ENCODE measurements at places on chromosomes 7 and 10. TPM values are rescaled to one million over a fixed set of nuclear protein-coding genes. Genes with fewer than 3 reads are reported as not detected.
A peak's percentile ranks its signal among the peaks of the same experiment; 100 is the strongest.

SFRP4 gene
- 28.2 TPM for total RNA-seq

OR6V1 gene
- not detected for total RNA-seq

GRCh38 chr10:79608505-79609375, 2.0 kb upstream of the SFTPA1 start:
- no peak overlapping the region for H3K27ac ChIP-seq
- DNase-seq = peak; percentile 8
- no peaks in the 10 kb centered on the region for H3K36me3 ChIP-seq

- DNase-seq = no peak
- H3K36me3 ChIP-seq = no peaks in the 10 kb centered on the region
- no peak overlapping the region for H3K4me3 ChIP-seq
- H3K27me3 ChIP-seq = no peaks in the 10 kb centered on the region
Measured at GRCh38 chr7:1965579-1966294, 267.0 kb downstream of the MAD1L1 start.

GRCh38 chr10:101183458-101184183, 45.6 kb downstream of the LBX1 start:
- no peaks in the 10 kb centered on the region for H3K4me1 ChIP-seq
- no peak overlapping the region for H3K27ac ChIP-seq
- no peak for DNase-seq
- no peaks in the 10 kb centered on the region for H3K27me3 ChIP-seq
- no peaks in the 10 kb centered on the region for H3K36me3 ChIP-seq

FOXI2 gene
- 0.87 TPM for total RNA-seq

DNA sequence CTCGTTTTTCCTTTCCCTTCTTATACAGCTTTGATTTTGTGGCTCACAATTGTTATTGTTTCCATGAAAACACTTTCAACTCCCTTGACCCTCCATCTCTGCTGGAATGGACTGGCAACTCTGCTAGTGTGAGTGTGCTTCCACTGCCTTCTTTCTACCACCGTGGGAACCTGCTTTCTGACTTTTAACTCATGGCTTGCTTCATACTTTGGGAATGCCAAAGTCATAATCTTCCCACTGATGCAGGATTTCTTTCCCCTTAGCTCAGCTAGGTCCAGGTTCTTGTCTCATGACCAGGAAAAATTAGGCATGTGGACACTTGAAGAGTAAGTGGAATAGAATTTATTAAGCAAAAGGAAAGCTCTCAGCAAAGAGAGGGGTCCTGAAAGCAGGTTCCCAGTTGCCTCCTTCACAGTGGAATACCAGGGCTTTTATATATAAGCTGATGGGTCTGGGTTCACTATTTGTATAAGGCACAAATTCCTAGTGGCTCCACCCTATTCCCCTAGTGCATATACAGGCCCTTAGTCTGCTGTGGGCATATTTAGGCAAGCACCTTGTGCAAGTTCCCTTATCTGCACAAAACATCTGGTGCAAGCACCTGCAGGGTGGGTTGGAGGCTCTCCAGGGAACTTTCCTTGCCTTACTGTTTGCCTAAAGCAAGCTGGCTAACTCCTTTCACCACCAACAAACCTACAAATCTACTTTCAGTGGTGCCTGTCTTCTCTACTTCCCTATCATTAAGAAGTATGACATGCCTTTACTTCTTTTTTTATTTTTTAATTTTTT, 119.5 kb downstream of the CFAP58 start:
- no peaks in the 10 kb centered on the region for H3K27me3 ChIP-seq
- no peaks in the 10 kb centered on the region for H3K4me1 ChIP-seq
- H3K36me3 ChIP-seq = no peaks in the 10 kb centered on the region
- DNase-seq = no peak
- no peak overlapping the region for H3K27ac ChIP-seq

ENTPD1 gene
- 12.6 TPM for total RNA-seq

ZNF138 gene
- 14.7 TPM for total RNA-seq

GRCh38 chr10:127197154-127197432, 702 bp upstream of the INSYN2A start:
- H3K27me3 ChIP-seq = peaks cover 6% of the 10 kb centered on the region
- no peak for DNase-seq
- no peak overlapping the region for H3K27ac ChIP-seq
- H3K4me1 ChIP-seq = peaks cover 11% of the 10 kb centered on the region

TMEM26 gene
- total RNA-seq = not detected

DNA sequence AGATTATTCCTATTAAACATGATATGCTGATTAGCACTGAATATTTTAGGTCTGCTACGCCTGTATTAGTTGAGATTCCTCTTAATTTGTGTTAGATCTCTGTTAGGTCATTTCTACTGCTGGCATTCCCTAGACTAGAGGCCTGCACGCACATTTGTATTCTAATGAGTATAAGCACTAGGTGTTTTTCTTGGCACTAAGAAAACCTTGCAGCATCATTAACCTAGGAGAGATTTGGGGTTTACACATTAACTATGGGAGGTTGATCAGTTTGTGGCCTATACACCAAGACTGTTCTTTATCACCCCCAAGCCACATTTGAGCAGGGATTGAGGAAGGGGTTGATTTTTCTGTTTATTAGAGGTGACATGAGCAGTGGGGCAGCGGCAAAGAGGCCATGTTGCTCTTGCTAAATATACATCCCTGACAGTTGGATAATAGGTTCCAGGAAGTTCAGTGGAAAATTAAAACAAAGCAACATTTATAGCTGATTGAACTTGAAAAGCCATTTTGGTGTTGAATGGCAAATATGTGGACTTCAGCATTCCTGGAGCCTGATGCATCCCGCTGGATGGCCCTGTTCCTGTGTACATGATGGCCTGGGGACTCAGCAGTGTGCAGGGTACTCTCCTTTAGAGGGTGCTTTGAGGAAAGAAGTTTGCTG, 65.2 kb downstream of the GBF1 start:
- H3K4me3 ChIP-seq = no peak overlapping the region
- no peaks in the 10 kb centered on the region for H3K36me3 ChIP-seq
- no peak for DNase-seq
- H3K27me3 ChIP-seq = no peaks in the 10 kb centered on the region
- H3K27ac ChIP-seq = no peak overlapping the region
- H3K4me1 ChIP-seq = peaks cover 17% of the 10 kb centered on the region

Measured in tibial nerve (tissue), 4 donors.